ENCODE measurements at places on chromosomes 13 and 19.

- DNase-seq, result no peak
Measured at GRCh38 chr19:47726467-47726866, 13.2 kb downstream of the EHD2 start.

DNA sequence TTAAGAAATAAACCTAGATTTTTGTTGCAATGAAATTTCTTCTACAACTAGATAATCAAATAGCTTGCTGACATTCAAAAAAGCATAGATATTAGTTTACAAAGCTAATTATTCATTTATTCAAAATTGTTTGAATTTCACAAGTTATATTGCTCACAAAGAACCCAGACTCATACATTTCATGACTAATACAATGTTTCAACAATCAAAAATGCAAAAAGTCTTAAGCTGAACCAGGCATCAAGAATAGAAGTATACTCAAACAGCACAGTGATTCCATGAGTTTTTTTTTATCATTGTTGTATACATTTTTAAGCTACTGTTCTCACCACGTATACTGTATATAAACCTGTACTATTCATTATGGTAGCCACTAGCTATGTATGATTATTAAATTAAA lies 51.0 kb downstream of the DIAPH3 start:
- DNase-seq, result no peak

- DNase-seq, result no peak
Measured at GRCh38 chr19:30604657-30605056, 232.5 kb downstream of the ZNF536 start.

DNA sequence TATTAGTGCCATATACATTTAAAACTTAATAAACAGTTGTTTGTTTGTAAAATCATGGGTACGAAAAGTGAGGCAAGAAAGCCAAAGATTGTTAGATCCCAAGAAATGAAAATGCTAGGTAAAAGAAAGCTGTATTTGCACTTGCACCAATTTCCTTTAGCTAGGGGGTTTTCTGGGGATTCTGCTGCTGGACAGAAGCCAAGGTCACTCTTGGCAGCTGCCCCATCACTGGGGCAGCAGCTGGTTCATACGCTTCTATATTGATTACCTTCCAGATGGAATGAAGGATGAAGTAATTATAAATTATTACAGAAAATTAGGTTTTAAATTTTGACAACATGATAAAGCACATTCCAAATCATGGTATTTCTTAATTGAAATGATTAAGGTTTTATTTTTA lies 127.4 kb downstream of the SLITRK5 start:
- peak; percentile 42 for DNase-seq

DNA sequence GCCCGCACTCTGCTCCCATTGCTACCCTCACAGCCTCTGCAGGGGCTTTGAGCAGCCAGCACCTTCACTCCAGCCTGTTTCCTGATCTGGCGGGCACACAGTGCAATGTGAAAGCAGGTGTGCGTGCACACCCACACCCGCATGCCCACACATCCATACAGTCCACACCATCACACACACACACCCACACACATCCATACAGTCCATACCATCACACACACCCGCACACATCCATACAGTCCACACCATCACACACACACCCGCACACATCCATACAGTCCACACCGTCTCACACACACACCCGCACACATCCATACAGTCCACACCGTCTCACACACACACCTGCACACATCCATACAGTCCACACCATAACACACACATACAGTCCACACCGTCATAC lies 28.0 kb downstream of the PIAS4 start:
- DNase-seq, result no peak

DNA sequence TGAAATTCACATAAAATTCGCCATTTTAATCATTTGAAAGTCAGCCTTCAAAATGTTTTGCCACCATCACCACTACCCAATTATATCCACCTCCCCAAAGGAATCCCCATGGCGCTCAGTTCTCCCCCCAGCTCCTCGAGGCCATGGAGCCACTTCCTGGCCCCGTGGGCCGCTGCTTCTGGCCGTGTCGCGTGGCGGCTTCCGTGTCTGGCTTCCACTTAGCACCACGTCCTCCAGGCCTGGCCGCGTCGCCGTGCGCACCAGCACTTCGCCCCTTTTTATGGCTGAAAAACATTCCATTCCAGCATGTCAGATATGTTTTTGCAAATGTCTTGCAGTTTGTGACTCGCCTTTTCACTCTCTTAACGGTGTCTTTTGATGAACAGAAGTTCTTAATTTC lies 46.7 kb upstream of the DCUN1D2 start:
- no peak for DNase-seq

DNA sequence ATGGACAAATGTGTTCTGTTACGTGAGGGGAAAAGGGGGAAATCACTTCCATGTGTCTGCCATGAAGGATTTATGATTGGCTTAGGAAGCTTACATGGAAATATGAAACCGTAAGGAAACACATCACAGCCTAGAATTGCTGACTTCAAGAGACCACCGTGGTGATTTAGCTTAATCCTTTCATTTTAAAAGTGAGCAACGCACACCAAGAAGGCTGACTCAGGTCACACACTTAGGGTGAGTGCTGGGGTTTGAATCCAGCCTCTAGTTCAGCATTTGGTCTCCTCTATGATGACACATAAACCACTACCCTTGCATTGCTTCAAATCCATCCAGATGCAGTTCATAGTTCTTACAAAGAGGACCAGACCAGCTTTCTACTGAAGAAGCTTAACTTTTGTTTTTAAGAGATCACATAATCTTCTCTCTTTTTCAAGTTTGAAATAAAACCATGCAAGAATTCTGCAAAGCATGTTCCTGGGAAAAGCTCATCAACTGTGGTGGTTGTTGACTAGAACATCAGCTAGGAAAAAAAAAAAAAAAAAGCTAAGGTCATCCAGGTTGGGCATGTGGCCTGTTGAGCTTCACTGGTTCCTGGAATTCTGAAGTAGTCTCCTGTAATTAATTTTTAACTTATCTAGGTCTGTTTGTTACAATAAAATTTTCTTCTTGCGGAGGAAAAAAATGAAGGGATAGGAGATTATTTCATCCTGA lies 60.2 kb upstream of the KL start:
- DNase-seq, result no peak

- DNase-seq, result no peak
Measured at GRCh38 chr19:16210168-16210567, 12.5 kb downstream of the AP1M1 start.

DNA sequence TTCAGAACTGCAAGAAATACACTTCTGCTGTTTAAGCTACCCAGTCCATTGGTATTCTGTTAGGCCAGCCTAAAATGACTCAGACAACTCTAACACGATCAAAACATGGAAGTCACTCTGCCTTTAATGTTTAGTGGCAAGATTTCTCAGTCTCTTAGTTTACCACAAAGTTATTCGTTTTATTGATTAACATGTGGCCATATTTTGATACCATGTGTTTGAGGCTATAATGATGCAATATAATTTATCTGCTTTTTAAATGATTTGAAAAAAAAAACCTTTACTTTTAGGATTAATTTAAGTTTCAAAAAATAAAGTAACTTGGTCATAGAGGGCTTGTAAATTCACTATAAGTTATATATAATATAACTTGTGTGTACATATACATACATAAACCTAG lies 223.4 kb downstream of the SPRY2 start:
- no peak for DNase-seq

DNA sequence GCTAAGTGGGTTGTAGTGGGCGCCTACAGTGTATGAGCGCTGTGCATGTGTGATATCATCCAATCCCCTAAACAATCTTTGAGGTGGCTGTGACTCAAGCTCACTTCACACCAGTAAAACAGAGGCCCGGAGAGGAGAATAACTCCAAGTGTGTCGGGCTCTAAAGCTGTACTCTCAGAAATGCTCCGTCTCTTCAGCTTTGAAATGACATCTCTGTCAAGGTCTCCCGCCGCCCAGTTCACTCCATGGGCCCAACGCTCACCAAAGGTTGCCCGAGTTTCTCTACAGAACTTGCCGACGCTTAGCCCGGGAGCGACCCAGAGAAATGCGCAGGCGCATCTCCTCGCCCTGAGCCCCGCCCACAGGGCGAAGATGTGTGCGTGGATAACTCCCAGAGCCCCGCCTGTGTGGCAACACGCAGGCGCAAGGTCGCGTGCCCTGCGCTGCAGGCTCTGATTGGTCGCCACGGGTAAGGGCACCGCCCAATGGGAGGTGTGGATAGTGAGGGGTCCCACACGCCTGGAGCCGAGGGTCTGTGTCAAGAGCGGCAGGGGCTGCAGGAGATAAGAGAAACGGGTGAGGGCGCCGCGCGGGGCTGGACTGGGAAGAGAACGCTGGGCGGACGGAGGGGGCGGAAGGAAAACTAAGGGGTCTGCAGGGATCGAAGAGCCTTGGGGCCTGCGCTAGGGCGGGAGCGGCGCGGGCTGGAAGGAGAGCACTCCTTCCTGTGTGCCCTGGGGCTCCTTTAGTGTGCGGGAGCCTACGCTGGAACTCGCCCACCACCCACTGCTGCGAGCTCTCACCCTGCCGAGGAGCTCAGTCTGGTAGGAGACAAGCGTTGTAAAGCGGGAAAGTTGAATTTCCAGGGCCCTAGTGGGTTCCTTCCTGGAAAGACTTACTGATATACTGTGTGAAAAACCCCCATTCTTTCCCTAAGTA lies at the start of gene ZNF526:
ZNF526 (plus strand) TSS at position 501 of the 939 bp plus-strand sequence. CDS start 4,092 bp downstream, outside the sequence.
- DNase-seq, result peak; percentile 97

DNA sequence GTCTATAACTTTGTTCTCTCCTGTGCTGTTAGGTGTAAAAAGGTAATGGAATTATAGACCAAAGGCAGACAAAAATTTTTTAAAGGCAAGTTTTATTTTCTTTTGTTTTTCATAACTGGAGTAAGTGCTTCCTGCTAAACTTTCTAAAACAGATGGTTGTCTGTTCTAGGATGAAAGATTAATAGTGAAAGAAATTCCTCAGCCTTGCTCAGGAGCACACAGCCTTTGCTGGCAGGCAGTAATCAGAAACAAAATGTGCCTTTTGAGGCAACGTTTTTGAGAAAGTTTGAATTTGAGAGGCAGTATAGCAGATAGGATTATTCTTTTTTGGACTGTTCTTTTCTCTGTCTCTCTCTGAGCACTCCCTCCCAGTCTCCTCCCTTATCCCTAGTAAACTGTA lies 2749.5 kb downstream of the PCDH9 start:
- no peak for DNase-seq

DNA sequence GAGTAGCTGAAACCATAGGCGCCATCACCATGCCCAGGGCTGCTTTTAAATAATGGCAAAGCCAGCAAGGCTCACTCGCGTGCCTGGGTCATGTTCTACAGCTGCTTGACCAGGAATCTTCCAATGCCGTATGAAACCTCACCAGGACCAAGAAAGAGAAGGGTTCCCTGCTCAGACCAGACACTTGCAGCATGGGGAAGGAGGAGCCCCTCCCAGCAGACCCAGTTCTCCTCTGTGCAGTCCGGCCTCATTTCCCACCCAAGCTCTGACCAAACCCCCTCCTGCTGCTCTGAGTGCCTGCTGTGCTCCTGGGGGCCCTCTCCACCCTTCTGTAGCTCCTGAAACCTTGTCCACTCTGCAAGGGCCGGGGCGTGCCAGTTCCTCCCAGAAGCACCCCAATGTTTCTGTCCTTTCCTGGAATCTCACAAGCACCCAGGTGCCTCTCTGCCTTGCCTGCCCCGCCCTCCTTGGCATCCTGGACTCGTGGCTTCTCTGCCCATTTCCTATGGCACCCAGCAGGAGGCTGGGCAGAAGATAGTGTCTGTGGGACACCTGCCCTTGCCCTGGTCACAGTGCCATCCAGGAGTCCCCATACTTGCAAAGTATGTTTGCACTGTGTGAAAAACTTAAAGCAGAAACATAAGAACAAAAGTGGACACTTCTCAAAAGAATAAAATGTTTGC lies 6.8 kb upstream of the SLC7A9 start:
- DNase-seq, result no peak

DNA sequence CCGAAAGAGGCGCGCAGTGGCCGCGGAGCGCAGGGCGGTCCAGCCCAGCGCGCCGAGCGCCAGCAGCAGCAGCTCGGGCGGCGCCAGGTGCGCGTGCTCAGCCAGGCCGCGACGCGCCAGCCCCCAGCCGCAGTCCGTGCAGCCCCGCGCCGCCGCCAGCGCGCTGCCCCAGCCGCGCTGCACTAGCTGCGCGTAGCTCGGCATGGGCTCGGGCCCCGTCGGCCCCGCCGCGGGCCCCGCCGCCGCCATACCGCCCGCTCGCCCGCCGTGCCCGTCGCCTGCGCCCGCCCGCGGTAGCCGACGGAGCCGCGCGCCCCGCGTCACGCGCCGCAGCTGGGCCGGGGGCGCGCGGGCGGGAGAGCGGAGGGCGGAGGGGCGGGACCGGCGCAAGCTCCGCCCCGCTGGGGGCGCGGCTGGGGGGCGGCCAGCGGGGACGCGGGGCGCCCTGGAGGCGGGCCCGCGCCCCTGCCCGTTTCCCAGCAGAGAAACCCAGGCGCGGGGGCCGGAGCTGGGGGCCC lies at the start of gene CERS1:
CERS1 (minus strand) TSS at position 335 of the 518 bp plus-strand sequence; CDS start at position 249, 86 bp downstream.
- DNase-seq, result peak; percentile 48

DNA sequence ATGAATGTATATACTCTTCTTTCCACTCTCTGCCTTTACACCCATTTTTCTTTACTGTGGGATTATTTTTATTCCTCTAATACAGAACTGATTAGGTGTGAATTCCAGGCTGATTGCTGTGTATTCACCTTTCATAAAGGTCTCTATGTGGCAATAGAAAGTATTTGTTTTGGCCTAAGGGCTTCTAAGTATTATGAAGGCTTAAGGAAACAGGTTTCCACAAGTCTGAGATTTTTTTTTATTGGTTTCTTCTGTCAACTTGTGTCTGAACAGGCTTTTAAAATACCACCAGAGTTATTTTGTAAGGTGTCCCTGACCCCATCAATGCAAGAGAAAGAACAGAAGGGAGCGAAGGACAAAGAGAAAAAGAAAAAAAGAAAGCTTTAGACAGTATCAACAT lies 1102.0 kb upstream of the SPRY2 start:
- no peak for DNase-seq

- DNase-seq, result no peak
Measured at GRCh38 chr13:19910336-19911072, 47.1 kb upstream of the ZMYM5 start.

GRCh38 chr13:20960663-20961309 lies 58.2 kb upstream of the XPO4 start:
- DNase-seq, result peak; percentile 3

GRCh38 chr19:3154957-3155736 lies 19.3 kb downstream of the GNA15 start:
- DNase-seq, result no peak

DNA sequence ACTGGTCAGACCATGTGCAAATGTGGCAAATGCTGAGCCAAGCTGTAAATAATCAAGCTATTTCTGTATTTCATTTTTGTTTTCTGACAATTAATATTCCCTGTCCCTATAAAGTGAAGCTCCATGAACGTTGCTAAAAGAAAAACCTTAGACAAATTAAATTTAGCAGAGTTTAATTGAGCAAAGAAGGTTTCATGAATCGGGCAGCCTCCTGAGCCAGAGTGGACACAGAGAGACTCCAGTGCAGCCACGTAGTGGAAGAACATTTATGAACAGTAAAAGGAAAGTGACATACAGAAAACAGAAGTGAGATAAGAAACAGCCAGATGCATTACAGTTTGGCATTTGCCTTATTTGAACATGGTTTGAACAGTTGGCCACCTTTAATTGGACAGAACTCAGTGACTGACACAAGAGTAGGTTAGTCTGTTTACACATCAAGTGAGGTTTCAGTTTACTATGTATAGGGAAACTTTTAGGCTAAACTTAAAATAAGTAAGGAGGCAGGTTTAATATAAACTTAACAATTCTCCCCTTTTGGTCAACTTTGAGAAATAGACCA lies 69.7 kb downstream of the UFM1 start:
- no peak for DNase-seq

GRCh38 chr19:17540174-17540573 lies 15.3 kb upstream of the COLGALT1 start:
- no peak for DNase-seq

- DNase-seq, result peak; percentile 48
Measured at GRCh38 chr19:57719901-57720519, 7.4 kb downstream of the ZNF671 start.

Data from COR-L47 (cell line).